ENCODE measurements at places on chromosomes 5 and 9.

DNA sequence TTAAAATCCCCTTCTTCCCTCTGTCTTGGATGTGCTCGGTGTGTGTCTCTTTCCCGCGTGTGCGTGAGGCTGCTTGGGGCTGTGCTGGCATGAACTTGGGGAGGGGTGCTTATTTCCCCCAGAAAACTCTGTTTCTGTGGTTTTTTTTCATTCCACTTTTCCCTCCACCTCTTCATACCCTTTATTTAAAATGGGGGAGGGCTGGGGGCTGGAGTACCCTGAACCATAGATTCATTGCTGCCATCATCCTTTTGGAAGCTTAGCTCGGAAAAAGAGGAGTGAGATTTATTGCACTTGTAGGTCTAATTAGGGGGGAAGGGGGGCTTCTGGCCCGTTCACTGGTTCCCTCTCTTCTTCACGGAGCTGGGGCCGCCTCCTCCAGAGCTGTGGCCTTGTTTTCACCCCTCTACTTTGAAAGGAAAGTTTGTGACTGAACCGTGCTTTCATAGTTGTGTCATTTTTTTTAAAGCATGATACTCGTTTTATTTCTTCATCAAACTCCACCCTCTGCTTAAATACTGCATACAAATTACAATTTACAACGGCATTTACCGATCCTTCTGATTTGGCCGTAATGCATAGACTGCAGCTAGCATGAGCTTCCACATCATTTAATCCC, 2.9 kb downstream of the NR2F1 start:
- no peak for DNase-seq

GRCh38 chr5:2740051-2740875, 11.2 kb downstream of the IRX2 start:
- no peak for DNase-seq

GRCh38 chr5:125338440-125339174, 592.2 kb upstream of the ZNF608 start:
- no peak for DNase-seq

GRCh38 chr5:62093976-62094375, 212.0 kb upstream of the KIF2A start:
- DNase-seq: no peak

DNA sequence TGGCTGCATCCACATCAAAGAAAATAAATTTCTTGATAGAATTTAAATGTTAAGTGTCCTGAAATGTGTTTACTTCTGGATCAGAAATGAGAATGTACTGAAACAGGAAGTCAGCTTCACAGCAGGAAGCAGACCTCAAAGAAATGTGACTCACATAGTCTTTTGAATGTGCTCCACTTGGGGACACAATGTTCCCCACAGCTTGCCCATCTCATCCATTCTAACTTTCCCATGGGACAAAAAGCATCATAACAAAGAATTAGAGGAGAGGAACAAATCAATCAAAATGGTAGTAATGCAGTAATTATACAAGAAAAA, 85.7 kb downstream of the GRAMD2B start:
- DNase-seq: no peak

DNA sequence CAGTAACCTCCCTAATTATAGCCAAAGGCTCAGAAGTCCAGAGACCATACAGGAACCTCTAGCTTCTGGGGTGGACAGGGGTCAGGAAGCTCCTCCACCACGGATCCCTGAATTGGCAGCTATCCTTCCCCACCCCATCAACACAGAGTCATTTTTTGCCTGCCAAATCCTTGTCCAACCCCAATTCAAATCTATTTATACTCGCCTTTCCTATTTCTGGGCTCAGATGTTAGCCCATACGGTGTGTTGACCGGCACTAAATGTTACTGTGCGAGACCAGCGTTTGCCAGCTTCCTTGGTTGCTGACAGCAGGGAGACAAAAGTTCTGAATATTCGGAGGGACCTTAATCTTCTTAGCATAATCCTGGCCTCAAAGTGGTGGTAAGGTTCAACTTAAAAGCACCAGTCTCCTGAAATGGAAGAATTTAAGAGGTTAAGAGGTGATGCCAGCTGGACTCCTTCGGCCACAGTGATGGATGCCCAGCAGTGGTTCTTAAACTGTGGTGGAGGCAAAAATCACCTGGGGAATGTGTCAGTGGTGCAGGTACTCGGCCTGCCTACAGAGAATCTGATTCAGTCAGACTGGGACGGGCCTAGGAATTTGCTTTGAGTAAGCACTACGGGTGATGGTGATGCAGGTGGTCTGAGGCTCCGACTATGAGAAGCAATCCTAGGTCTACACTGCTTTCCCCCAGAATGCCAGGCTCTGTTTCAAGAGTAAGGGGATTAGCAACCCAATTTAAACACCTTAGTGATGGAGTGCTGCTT, 204.8 kb upstream of the MEF2C start:
- DNase-seq: no peak

- DNase-seq: no peak
Measured at GRCh38 chr5:106601620-106602019, 1069.1 kb downstream of the EFNA5 start.

DNA sequence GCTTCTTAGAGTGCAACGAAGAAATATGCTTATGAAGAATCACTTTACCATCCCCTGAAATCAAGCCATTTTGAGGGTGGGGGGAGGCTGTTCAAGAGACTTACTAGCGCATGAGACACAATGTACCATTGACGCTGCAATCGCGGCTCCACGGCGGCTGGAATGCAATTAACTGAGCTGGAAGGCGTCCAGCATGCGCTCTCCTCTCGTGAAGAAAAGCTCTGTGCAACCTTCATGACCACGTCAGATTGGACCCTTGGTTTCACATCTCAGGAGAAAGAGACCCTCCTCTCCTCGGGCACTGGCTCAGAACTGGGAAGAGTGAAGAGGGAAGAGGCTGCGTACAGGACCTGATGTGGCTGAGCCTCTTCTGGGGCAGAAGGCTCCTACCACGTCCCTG, 138.5 kb upstream of the IRX2 start:
- no peak for DNase-seq

DNA sequence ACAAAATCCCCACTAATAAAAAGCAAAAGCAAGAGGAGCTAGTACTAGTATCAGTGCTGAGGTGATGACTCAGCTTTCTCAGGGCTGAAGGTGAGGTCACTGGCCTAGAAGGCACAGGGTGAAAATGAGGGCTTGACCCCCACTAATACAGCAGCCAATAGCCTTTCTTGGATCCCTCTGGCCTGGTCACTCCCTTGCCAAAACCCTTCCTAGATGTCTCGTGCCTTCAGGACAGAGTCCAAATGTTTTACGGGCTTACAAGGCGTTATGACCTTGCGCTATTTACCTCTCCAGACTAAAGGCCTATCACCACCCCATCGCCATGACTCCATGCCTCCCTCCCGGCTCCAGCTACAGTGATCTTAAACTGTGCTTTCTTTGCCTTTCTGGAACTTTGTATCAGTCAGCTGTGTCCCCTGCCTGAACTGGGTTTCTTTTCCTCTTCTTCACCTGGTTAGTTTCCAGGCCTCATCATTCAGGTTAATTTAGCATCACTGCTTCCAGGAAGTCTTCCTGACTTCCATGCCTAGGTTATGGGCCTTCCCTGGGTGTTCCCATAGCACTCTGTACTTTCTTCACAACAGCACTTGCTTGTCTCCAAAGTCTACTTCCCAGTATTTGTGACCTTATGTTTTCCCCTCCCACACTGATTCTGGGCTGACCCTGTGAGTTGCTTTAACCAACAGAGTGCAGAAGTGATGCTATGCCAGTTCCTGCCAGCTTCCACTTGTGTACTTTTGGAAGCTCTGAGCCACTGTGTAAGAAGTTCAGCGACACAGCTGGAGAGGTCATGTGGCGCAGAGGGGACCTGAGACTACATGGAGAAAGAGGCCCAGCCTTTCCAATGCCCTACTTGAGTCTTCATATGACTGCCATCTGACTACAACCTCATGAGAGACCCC, 4.2 kb upstream of the DELE1 start:
- DNase-seq: no peak

- DNase-seq: no peak
Measured at GRCh38 chr9:37382161-37382981, 40.1 kb upstream of the GRHPR start.

- no peak for DNase-seq
Measured at GRCh38 chr5:93279296-93279963, 301.6 kb downstream of the NR2F1-AS1 start.

GRCh38 chr5:119328753-119329602, 26.8 kb upstream of the TNFAIP8 start:
- peak; percentile 88 for DNase-seq

DNA sequence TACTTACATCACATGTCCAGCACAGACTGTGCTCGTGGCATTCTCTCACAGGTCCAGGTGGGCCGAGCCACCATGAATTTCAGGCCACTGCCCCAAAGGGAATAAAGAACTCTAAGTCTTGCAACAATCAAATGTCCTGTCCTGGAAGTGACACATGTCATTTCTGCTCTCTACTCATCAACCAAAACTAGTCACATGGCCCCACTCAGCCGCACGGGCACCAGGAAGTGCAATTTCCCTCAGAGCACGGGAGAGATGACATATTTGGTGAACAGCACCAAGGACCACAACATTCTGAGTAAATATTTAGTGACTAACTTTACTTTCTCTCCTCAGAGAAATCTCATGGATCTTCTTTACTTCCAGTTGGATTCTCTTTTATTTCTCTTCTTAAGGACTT, 131.1 kb upstream of the TUT7 start:
- DNase-seq: no peak

DNA sequence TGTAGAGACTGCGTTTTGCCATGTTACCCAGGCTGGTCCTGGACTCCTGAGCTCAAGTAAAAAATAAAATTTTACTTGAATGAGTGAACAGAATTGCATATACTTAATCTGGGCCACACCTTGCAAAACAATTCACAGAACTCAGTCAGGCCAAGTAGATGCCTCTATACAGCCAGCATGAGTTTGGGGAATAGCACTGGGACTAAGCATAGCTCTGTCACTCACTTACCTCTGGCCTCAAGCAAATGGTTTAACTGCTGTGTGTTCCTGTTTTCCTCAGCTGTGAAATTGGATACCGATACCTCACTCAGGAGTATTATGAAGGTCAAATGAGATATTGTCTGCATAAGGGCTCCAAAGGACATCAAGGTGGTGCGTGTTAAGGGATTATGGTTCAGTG, 10.9 kb upstream of the FRMPD1 start:
- DNase-seq: no peak

DNA sequence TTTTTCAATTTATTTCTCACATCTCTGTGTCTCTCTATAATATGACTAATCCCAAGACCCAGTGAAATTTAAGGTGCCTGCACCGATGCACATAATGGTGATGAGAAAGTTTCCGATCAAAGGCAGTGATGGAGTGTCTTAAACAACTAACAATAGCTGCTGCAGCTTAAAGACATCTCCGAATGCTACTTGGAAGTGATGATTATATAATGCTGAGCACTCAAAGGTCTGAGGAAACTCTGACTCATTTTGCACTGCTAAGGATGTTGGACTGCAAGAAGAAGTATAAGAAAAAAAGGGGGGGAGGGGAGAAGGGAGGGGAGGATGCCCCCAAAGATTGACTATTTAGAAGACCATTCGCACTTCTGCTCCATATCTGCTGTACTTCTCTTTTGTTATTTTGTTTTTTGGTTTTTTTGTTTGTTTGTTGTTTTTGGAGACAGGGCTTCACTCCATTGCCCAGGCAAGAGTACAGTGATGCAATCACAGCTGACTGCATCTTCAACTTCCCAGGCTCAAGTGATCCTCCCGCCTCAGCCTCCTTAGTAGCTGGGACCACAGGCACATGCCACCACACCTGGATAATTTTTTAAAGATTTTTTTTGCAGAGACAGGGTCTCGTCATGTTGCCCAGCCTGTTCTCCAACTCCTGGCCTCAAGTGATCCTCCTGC, 192.2 kb downstream of the HSD17B3 start:
- no peak for DNase-seq

GRCh38 chr9:7104625-7105024, 346.9 kb downstream of the KDM4C start:
- no peak for DNase-seq

DNA sequence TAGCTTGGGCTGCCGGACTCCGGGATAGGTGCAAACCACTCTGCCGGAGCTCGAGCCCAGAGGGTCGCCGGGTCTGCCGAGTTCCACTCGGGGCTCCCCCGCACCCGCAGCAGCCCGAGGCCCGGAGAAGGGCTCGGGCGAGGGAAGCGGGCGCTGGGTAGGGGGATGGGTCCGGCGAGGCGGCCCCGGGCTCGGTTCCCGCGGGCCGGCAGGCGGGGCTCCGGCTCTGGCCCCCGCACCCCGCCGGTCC, 507 bp downstream of the RICTOR start:
- no peak for DNase-seq

DNA sequence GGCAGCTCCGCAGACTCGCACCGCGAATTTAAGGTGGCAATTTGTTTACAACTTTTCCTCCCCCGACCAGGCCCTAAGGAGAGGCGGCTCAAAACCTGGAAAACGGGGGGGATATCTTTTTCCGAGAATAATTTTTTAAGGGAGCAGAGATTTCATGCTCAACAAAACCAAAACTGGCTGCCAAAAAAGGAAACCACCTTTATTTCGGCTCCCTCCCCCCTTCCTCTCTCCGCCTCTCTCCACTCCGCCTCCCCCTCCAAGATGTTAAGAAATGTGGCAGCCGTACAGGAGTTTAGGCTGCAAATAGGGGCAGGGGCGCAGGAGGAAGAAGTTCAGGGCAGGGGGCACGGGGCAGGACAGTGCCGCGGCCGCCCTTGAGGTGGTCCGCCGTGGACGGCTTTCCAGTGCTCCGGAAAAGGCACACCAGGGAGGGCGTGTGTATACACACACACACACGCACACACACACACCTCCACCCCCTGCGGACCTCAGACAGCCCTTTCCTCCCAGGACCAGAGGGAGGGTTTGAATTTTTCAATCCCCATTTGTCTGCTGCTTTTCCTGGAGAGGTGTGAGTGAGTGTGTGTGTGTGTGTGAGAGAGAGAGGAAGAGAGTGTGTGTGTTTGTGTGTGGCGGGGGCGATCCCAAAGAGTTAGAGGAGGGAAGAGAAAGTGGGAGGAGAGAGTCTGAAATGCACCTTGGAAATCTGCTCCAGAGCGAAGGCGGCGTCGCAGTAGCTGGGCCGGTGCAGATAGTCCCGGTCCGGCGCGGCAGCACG, 9.1 kb downstream of the PTCH1 start:
- peak; percentile 68 for DNase-seq

- DNase-seq: no peak
Measured at GRCh38 chr9:19485193-19485592, 76.4 kb downstream of the ACER2 start.

DNA sequence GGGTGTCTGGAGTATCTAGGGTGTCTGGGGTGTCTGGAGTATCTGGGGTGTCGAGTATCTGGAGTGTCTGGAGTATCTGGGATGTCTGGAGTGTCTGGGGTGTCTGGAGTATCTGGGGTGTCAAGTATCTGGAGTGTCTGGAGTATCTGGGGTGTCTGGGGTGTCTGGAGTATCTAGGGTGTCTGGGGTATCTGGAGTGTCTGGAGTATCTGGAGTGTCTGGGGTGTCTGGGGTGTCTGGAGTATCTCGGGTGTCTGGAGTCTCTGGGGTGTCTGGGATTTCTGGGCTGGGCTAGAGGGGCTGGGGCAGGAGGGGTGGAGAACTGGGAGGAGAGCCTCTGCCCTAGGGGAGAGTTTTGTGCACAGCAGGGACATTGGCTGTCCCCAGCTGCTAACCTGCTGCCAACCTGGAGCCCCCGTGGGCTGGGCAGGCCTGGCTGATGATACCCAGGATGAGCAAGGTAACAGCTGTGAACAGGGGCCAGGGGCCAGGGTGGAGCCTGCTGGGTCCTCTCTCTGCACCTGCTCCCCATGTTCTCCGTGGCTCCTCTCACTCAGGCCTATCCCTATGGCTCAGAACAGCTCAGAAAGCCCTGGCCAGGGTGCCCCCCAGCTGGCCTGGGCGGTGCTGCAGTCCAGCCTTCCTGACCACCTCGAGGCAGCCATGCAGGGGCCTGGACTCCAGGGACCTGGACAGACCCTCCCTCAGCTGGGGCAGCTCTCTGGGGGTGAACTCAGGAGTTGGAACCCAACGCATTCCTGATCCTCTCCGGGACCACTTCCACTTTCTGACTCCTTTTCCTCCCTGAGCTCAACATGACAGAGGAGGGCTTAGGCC, 29.9 kb downstream of the LHX3 start:
- DNase-seq: no peak
